ENCODE measurements at places on chromosomes 1 and 21.
A peak's percentile ranks its signal among the peaks of the same experiment; 100 is the strongest.

DNA sequence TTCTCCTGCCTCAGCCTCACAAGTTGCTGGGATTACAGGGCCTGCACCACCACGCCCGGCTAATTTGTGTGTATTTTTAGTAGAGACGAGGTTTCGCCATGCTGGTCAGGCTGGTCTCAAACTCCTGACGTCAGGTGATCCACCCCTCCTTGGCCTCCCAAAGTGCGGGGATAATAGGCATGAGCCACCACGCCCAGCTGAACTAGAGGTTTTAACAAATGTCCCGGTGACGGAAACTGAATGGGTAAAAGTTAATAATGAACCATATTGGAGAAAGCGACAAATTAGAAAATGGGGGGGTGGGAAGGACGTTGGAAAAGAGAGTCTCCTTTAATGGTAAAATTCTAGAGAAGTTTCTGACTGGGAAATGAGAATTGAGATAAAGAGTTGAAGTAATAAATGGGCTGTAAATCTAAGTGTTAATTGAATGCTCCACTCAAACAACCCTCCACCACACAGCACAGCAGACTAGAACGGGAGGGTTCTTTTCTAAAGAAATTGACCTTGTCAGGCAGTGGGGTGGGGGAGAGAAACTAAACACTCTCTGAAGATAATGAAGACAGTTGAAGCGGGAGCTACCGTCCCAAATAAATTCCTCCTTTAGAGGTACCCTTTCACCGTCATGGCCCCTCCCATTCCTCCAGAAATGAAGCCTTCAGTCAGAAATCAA, 46.9 kb upstream of the PUM1 start:
- no peak for DNase-seq

- DNase-seq: no peak
Observed at GRCh38 chr1:76473591-76473990, 393.7 kb upstream of the ST6GALNAC5 start.

GRCh38 chr21:40047993-40048730, 180.9 kb downstream of the PCP4 start:
- no peak for DNase-seq

DNA sequence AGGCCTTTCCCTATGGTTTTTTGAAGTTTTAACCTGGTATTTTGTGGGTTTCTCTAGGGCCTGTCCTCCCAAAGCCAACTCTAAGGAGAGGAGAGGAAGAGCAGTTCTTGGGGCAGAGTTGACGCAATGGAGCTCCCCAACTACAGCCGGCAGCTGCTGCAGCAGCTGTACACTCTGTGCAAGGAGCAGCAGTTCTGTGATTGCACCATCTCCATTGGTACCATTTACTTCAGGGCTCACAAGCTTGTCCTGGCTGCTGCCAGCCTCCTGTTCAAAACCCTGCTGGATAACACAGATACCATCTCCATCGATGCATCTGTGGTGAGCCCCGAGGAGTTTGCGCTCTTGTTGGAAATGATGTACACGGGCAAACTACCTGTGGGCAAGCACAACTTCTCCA, 38.2 kb downstream of the ZBTB40 start:
- no peak for DNase-seq

- no peak for DNase-seq
Observed at GRCh38 chr1:76862447-76862846, 4.8 kb upstream of the ST6GALNAC5 start.

- no peak for DNase-seq
Observed at GRCh38 chr1:15191267-15191666, 37.7 kb downstream of the TMEM51 start.

- DNase-seq: no peak
Observed at GRCh38 chr1:2582391-2582790, 4.2 kb upstream of the PRXL2B start.

DNA sequence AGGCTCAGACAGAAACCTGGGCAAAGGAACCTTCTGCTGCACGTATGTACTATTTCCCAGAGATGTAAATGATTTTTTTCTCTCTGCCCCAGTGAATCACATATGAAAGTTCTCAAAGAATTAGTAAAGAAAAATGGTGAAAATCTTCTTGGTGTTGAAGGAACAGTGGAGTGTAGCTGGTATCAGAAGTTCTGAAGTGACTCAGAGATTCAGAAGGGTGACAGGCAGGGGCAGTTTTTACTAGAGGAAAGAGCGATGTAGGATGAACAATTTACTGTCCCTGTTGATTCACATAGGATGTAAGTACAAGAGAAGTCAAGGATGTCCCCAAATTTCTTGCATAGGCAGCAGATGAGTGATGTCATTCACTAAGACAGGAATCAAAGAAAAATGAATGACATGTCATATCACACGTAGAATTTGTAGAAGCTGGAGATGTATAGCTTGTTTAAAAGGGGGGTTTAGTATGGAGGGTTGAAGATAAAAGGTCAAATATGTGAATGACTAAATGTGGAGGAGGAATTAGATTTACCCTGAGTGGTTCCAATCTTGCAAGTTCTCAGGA, 26.4 kb downstream of the WLS start:
- DNase-seq: no peak

DNA sequence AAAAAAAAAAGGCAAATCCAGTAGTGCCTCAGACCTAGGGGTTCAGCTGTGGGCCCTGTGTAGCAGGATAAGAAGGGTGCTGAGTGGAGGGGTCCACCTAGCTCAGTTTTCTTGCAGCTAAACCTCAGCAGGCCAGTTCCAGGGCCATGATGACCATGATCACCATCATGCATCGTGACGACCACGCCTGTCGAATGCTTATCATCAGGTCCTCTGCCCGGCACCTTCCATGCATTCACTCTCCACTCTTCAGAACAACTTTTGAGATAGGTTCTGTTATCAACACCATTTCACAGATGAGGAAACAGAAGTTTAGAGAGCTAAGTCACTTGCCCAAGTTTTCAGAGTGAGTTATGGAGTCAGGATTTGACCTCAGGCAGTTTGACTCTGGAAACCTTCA, 54.9 kb downstream of the ACBD3 start:
- DNase-seq: no peak

GRCh38 chr1:56202796-56203492, 376.4 kb downstream of the PLPP3 start:
- no peak for DNase-seq

GRCh38 chr1:107533436-107533835, 392.6 kb downstream of the NTNG1 start:
- no peak for DNase-seq

DNA sequence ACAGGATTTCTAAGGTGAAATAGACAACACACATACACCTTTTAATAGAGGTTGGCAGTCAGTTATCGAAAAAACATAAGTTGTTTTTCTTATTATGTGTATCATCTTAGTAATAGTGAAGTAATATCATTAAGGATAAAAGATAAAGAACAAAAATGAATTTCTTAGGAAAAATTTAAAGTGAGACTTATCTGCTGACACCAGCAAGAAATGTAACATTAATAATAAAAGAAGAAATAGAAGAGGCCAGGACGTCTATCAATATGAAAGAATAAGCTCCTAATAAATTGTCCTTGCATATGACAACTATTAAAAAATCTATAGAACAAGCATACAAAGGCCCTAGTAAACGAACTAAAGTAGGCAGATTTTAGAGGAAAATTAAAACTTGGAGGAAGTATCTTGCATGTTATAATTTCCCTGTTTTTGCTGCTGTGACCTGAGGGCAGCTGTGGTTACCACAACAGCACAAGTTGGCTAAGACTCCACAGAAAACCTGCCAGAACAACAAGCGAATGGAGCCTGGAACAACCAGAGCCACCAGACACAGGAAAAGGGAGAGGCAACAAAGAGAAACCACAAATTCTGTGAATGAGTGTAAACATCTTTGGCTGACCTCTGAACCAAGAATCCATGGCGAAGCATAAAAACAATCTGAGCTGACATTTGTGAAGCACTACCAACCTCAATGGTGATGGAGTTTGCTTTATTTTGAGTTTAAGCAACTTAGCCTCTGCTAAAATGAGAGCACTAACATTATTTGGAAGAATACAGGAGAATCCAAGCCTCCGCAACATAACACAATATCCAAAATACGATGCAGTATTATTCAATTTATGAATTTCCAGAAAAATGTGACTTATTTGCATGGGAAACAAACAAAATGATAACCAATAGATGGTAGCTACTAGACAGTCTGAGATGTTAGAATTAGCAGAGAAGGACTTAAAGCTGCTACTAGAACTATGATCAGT, 207.5 kb downstream of the KCNT2 start:
- no peak for DNase-seq

DNA sequence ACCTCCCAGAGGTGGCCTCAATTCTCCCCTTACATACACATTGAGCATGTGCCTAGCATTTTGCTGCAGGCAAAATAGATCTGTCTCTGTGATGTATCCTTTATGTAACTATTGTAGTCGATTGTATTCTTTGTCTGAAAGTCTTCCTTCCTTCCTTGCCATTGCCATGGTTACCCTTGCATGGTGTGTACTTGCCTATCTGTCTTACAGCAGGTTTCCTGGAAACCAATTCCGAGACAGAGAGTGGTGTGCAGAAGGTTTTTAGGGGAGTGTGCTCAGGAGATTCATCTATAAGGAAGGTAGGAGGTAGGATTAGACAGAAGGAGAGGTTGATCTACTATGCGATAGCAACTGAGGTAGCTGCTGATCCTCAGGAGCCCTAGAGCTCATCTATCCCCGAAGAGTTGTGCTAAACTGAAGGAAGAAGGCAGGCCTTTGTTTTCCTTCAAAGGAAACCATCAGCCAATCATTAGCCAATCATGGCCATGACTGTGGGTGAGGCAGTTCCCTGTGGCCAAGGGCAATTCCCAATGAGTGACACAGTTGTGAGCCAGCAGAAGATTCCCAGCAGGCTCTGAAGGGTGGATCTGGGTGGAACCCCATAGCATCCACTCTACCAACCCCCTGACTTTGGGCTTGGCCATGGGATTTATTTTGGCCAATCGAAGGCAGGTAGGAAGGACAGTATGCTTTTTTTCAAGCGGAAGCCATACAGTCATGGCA, 15.0 kb downstream of the CITED4 start:
- DNase-seq: no peak

GRCh38 chr1:233654658-233655280, 40.9 kb downstream of the KCNK1 start:
- no peak for DNase-seq

- DNase-seq: no peak
Observed at GRCh38 chr1:230759369-230760065, 12.3 kb downstream of the CAPN9 start.

- DNase-seq: no peak
Observed at GRCh38 chr1:10795276-10796021, 997 bp downstream of the CASZ1 start.

GRCh38 chr1:36446746-36447145, 3.5 kb downstream of the OSCP1 start:
- no peak for DNase-seq

GRCh38 chr1:26233903-26234643, at the start of gene CEP85:
TSS of gene CEP85 (plus strand) at chr1:26234200. CDS start at chr1:26239784, 5,584 bp downstream.
- DNase-seq: peak; percentile 98

DNA sequence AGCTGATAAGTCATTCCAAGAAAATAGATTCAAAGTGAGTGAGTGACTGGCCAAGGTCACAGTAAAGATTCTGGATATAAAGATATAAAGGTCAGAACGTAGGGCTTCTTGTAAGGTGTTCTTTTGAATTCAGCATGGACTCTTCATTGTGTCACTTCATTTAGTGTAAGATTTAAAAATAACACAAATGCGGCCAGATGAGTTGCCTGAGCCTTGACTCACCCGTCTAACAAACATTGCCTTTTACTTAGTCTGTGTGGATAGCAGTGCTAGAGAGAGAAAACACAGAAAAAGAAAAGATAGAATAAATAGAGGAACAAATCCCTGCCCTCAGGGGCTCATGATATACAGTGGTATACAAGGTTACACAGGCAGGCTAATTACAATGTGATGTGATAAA, 223.4 kb downstream of the PLPP3 start:
- DNase-seq: no peak

- peak; percentile 45 for DNase-seq
Observed at GRCh38 chr1:20640183-20640597, 6.9 kb downstream of the PINK1 start.

GRCh38 chr1:10730985-10731384, 65.5 kb downstream of the CASZ1 start:
- no peak for DNase-seq

All from stimulated activated CD4-positive, alpha-beta T cell treated with anti-CD3 and anti-CD28 coated beads, Interleukin-1b, Interleukin-23, amount 100 ng/mL, for 4 hours (primary cell).